ENCODE measurements at places on chromosomes 1 and 21. TPM values are rescaled to one million over a fixed set of nuclear protein-coding genes. Genes with fewer than 3 reads are reported as not detected.

DNA sequence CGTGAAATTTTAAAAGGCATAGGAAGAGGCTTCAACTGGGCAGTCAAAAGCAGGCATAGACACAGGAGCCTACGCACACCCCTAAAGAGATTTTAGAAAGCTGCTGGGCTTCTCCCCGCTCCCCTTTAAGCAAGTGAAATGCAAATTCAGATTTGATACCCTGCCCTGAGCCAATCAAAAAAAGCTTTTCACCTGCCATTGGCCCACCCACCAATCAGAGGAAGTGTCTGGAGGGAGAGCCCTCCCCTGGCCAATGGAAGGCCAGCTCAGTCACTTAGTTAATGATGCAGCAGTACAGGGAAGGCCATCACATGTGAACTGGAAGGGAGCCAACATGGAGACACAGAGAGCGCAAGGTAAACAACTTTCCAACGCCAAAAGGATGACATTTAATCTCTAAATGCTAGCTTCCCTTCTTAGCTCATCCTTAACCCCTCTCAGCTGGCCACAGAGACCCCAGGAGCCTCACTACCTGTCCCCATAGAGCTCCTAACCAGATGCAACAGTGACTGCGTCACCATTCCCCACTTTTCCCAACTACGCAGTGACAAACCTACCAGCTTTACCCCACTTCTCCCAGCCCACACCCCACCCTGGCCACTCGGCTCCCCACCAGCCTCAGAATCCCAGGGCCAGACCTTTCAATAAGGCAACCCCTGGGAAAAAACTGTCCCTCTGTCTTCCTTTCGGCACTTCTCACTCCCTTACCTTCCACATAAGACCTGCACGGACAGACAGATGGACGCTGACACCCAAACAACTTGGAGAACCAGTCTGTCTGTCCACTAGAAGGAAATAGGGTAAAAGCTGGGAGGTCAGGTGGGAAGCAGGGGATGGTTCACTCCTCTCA, 71.0 kb downstream of the CD46 start:
- peak overlapping the region; percentile 94 for H3K27ac ChIP-seq
- peak overlapping the region; percentile 85 for H3K4me3 ChIP-seq
- H3K36me3 ChIP-seq, result peaks cover 41% of the 10 kb centered on the region
- H3K27me3 ChIP-seq, result no peaks in the 10 kb centered on the region
- H3K4me1 ChIP-seq, result peaks cover 87% of the 10 kb centered on the region

DNA sequence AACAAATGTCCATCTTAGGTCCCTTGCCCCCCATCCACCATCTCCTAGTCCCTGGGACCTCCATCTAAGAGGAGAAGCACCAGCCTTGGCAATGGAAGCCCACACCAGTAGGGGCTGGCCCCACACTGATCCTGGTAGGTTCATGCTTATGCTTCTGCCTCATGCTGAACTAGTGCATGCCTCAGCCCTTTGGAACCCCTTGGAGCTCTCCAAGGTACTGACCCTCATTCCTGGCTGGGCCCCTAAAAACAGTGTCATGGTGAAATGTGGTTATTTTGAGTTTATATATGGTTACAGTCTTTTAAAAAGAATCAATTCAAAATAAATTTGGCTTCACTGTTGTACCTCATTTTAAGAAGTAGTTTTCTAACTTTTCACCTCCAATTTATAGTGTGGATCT, 108.3 kb downstream of the HIVEP3 start:
- no peaks in the 10 kb centered on the region for H3K27me3 ChIP-seq
- no peak overlapping the region for H3K27ac ChIP-seq
- H3K4me3 ChIP-seq, result no peak overlapping the region
- no peaks in the 10 kb centered on the region for H3K36me3 ChIP-seq
- DNase-seq, result peak; percentile 72
- H3K4me1 ChIP-seq, result peaks cover 65% of the 10 kb centered on the region

DNA sequence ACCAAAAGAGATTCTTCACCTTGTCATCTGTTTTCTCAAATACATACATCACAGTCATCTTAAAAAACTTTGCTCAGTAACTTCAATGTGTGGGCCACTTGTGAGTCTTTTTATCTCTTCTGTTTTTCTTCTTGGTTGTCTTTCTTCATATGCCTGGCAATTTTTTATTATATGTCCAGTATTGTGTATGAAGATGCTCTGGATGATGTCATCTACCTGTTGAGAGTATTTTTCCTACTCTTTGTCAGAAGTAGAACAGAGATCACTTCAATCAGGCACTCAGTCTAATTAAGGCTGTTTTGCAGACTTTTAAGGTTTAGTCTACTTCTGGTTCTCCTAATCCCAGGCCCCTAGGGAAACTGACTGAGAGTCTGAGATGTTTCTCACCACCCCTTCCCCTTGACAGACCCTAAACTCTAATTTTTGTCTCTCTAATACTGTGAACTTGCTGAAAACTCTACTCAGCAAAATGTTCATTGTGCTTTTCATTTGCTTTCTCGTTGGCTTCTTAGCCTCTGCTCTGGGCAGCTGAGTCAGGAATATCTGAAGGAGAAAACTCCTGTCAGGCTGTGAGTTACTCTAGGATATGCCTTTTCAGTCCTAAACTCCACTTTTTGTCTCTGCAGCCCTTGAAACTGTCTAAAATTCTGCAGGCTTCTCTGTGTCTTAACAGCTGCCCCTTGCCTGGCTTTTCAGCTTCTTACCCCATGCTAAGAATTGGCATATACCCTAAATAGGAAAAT, 33.0 kb upstream of the DNAJC6 start:
- no peak overlapping the region for H3K4me3 ChIP-seq
- H3K4me1 ChIP-seq, result no peaks in the 10 kb centered on the region
- no peak for DNase-seq
- peaks cover 10% of the 10 kb centered on the region for H3K27me3 ChIP-seq
- no peak overlapping the region for H3K27ac ChIP-seq
- no peaks in the 10 kb centered on the region for H3K36me3 ChIP-seq

- DNase-seq, result no peak
- H3K4me1 ChIP-seq, result no peaks in the 10 kb centered on the region
- peaks cover 32% of the 10 kb centered on the region for H3K27me3 ChIP-seq
Measured at GRCh38 chr1:30816211-30817076, 58.9 kb upstream of the LAPTM5 start.

DNA sequence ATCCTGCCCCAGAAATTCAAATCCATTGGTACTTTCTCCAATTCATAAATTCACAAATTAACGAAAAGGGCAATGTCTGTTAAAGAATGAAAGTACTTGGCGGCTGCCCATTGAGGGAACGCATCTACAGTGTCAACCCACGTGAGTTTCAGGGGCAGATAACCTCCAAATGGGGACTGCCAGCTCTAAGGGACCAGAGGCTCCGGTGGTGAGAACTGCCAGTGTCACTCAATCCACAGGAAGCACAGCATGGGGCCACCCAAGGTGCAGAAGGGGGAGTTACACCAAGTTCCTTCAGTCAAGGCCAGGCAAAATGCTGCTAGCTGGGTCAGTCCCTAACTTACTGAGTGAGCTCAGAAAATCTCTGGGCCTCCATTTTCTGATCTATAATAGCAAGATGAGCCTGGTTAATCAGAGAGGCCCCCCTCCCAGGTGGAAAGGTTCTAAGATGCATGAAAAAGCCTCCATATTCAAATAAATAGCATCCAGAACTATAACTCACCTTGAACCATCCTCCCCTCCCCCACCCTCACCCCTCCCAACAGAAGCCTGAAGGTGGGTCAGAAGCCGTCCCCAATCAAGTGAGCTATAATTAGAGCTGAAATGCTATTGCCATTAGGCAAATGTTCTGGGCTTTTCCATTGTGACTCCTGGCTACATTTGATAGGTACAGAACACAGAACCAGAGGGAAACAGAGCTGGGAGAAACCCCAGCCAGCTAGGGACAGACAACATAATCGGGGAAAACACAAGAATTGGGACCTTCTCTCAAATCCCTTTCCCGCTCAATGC, 41.7 kb downstream of the LRP8 start:
- H3K4me1 ChIP-seq, result no peaks in the 10 kb centered on the region
- DNase-seq, result no peak
- no peak overlapping the region for H3K27ac ChIP-seq
- no peaks in the 10 kb centered on the region for H3K27me3 ChIP-seq

DNA sequence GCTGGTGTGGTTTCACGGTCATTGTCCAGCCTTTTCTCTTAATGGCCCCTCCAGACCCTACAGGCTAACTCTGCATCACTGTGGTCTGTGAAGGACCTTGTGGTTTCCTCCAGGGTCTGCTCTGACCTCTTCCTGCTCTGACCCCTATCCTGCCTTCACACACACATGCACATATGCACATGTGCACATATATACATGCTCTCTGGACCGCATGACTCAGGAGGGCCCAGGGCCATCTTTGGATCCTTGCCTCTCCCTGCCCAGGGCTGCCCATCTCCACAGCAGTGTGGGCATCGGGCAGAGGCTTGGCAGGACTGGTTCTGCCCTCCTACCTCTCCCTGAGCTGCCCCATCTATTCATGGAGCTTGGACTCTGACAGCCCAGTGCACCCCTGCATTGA, 510.9 kb downstream of the PTPRU start:
- no peaks in the 10 kb centered on the region for H3K36me3 ChIP-seq
- H3K4me3 ChIP-seq, result no peak overlapping the region
- DNase-seq, result no peak
- no peaks in the 10 kb centered on the region for H3K4me1 ChIP-seq

DNA sequence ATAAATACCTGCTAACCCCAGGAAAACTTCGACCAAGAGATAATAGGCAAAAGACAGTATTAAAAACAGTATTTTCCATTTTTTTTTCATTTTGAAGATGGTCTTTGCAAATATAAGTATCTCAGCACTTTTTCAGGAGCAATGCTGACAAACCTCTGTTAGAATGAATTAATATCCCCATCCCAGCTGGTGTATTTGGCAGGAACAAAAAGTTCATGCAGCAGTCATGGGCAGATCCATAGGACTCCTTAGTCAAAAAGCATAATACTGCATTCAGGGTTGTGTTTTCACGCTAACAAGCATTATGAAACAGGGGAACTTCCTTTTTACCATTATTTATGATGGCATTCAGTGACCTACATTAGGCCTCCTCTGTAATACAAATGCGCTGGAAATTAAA, 344.0 kb downstream of the ST6GALNAC3 start:
- no peak overlapping the region for H3K27ac ChIP-seq
- no peak for DNase-seq
- no peaks in the 10 kb centered on the region for H3K36me3 ChIP-seq
- H3K4me1 ChIP-seq, result no peaks in the 10 kb centered on the region

DNA sequence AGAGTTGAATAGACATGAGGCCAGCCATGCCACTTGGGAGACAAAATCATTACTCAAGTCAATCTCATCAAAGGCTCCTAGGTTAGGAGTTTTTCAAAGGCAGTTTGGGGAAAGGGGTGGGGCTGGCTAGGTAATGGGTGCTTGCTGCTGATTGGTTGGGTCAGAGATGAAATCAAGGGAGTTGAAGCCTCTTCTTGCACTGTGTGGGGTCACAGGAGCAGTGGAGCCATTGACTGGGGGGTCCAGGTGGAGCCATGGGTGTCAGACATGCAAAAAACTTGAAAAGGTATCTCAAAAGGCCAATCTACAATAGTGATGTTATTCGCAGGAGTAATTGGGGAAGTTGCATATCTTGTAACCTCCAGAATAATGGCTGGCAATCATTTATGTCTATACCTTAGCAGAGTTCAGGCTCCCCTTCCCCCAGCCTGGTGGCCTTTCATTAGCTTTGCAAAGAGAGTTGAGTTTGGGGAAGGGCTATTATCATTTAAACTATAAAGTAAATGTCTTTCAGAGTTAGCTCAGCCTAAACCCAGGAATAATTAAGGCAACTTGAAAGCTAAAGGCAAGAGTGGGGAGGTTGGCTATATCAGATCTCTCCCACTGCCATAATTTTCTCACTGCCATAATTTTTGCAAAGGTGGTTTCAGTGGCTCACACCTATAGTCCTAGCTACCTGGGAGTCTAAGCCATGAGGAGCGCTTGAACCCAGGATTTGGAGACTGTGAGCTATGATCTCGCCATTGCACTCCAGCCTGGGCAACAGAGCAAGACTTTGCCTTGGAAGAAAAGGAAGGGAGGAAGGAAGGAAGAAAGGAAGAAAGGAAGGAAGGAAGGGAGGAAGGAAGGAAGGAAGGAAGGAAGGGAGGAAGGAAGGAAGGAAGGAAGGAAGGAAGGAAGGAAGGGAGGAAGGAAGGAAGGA, 7.8 kb upstream of the PINK1 start:
- no peaks in the 10 kb centered on the region for H3K4me1 ChIP-seq
- peaks cover 8% of the 10 kb centered on the region for H3K27me3 ChIP-seq
- no peaks in the 10 kb centered on the region for H3K36me3 ChIP-seq
- no peak overlapping the region for H3K4me3 ChIP-seq

DNA sequence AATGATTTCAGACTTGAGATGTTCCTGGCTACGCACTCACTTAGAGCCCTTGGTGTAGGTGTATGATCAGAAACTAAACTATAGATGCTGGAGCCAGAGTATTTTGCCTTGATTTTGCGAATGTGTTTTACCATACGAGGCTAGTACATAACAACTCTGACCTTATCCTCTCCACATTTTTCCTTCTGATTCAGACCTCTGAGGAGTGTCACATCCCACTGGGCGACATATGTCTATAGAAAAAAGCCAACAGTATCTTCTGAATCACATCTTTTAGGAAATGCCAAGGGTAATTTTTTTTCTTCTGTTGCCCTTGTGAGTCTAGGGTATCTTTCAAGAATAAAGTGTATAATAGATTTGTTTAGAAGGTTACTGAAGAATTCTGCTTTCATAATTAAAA, 49.6 kb downstream of the AK4 start:
- no peak overlapping the region for H3K4me3 ChIP-seq
- DNase-seq, result no peak
- peaks cover 9% of the 10 kb centered on the region for H3K27me3 ChIP-seq
- no peak overlapping the region for H3K27ac ChIP-seq

- no peaks in the 10 kb centered on the region for H3K27me3 ChIP-seq
- H3K36me3 ChIP-seq, result no peaks in the 10 kb centered on the region
- peak overlapping the region; percentile 83 for H3K27ac ChIP-seq
- DNase-seq, result peak; percentile 15
Measured at GRCh38 chr1:208988811-208989222, 594.7 kb upstream of the CAMK1G start.

DNA sequence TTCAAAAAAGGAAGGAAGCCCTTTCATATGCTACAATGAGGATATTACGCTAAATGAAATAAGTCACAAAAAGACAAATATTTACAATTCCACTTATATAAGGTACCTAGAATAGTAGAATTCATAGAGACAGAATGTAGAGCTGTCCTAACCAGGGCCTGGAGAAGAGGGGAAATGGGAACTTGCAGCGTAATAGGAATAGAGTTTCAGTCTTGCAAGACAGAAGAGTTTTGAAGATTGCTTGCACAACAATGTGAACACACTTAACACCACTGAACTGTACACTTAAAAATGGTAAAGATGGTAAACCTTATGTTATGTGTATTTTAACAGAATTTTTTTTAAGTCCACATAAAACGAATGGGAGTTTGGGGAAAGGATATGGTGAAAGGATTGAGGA, 2.9 kb downstream of the CD1B start:
- H3K27me3 ChIP-seq, result peaks cover 2% of the 10 kb centered on the region
- DNase-seq, result no peak
- peaks cover 7% of the 10 kb centered on the region for H3K4me1 ChIP-seq
- H3K27ac ChIP-seq, result no peak overlapping the region
- H3K36me3 ChIP-seq, result no peaks in the 10 kb centered on the region

- no peaks in the 10 kb centered on the region for H3K36me3 ChIP-seq
- peaks cover 12% of the 10 kb centered on the region for H3K4me1 ChIP-seq
- peak; percentile 46 for DNase-seq
Measured at GRCh38 chr1:182149411-182149965, 88.0 kb upstream of the ZNF648 start.

GRCh38 chr21:27681841-27682240, 715.0 kb upstream of the ADAMTS5 start:
- H3K27me3 ChIP-seq, result no peaks in the 10 kb centered on the region
- no peaks in the 10 kb centered on the region for H3K4me1 ChIP-seq
- H3K27ac ChIP-seq, result no peak overlapping the region
- no peak for DNase-seq
- H3K36me3 ChIP-seq, result no peaks in the 10 kb centered on the region
- H3K4me3 ChIP-seq, result no peak overlapping the region

The BEST4 gene
- 0.71 TPM for total RNA-seq

The YY1AP1 gene
- 76.0 TPM for total RNA-seq

The LAD1 gene
- total RNA-seq, result not detected

The ADORA3 gene
- 0.16 TPM for total RNA-seq

The BNIPL gene
- 1.6 TPM for total RNA-seq

The OR2T35 gene
- total RNA-seq, result not detected

Measured in activated CD4-positive, alpha-beta T cell treated with anti-CD3 and anti-CD28 coated beads for 36 hours (primary cell).